ENCODE measurements at places on chromosomes 5 and 9.

GRCh38 chr5:127997201-127997704, 86.3 kb upstream of the SLC12A2 start:
- no peak for DNase-seq

- DNase-seq = no peak
Measured at GRCh38 chr5:37641933-37642332, 197.9 kb downstream of the GDNF start.

GRCh38 chr5:179303451-179304200, 41.6 kb downstream of the ADAMTS2 start:
- DNase-seq = no peak

DNA sequence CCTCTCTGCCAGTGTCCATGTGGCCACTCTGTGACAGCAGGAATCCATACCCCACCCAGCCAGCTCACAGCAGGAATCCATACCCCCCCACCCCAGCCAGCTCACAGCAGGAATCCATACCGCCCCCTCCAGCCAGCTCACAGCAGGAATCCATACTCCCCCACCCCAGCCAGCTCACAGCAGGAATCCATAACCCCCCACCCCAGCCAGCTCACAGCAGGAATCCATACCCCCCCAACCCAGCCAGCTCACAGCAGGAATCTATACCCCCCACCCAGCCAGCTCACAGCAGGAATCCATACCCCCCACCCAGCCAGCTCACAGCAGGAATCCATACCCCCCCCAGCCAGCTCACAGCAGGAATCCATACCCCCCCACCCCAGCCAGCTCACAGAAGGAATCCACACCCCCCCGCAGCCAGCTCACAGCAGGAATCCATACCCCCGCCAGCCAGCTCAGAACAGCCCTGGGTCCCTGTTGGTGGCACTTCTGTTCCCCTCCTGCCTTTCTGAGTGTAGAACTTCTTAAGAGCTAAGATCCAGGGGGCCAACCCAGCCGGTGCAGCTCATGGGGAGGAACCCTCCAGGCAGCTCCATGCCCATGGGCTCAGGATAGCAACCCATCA, 8.4 kb upstream of the RXRA start:
- DNase-seq = no peak

GRCh38 chr5:103541114-103541513, 21.5 kb downstream of the NUDT12 start:
- no peak for DNase-seq

- DNase-seq = no peak
Measured at GRCh38 chr5:65128226-65128625, 353.5 kb downstream of the ADAMTS6 start.

DNA sequence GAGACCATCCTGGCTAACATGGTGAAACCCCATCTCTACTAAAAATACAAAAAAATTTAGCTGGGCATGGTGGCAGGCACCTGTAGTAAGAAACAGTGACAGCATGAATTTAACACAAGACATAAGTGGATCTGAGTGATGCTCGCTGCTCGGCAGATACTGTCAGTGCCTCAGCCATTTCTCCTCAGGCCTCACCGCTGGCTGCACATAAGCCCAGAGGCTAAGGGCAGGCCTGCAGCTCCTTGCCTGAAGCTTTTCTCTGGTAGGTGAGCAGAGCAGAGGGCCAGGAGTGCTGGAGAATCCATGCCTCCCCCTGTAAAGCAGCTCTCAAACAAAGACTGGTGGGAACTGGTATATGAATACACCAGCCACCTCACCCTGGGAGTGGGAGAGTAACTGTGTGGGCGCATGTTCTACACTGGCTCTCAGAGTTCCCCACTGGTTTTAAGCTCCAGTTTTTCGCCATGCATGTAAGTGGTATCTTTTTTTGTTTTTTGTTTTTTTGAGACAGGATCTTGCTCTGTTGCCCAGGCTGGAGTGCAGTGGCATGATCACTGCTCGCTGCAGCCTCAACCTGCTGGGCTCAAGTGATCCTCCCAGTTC, 10.3 kb upstream of the CD72 start:
- no peak for DNase-seq

DNA sequence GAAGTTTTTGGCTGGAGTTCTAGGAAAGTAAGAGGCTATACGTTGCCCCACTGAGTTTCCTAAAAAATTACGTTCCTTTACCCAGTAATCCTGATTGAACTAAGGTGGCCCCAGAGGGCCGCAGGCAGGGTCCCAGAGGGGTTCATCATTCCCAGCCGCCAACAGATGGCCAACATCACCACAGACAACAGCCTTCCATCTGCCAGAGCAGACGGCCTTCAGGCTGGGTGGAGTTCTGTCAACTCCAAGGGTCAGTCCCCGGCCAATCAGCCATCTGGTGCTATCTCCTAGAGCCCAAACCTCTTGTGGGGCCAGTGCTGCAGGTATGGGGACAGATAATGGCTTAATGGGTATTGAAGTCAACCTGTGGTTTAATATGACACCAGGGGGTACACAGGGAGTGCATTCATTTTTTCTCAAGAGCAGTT, 30.4 kb downstream of the TBC1D2 start:
- DNase-seq = no peak

DNA sequence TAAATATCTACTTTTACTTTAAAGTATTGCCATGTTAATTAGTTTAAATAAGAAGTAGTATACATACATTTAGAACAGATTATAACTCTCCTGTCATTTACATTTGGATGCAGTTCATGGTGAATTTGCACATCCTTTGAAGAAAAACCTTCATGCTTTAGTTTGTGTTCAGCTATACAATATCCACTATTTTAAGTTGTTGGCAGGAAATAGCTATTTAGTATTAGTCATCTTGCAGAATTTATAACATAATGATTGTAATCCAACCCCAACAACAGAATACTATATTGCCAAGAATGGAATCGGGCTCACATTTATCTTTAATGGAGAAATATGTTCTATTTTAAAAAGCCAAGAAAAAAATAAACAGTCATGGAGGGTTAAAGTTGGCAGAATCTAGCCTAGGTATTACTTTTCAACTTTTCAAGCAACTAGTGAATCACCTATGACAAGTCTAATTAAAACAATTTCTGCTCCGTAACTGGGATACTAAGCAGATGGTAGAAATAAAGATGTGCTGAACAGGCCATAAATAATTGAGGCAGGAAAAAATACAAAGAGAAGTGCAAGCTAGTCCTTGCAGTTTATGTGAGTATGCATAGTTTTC, 1170.6 kb upstream of the NUDT12 start:
- no peak for DNase-seq

DNA sequence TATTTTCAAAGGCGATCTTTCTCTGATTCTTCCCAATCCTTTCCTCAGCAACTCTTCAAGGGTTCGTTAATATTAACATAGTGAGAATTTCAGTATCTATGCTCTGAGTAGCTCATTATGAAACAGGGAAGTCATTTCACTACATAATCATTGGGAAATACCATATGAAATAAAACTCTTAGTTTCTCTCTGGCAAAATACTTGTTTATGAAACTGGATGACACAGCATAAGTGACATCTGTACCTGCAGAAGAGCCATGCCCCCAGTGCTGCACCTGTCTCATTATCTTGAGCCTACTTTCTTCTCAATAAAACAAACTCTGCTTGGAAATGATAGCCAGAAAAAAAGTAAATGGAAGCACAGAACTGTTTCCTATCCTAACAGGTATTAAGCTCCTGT, 33.8 kb upstream of the OTULIN start:
- no peak for DNase-seq

GRCh38 chr9:84828046-84828445, 158.5 kb downstream of the NTRK2 start:
- DNase-seq = no peak

GRCh38 chr9:98381311-98382103, 126.1 kb upstream of the TBC1D2 start:
- no peak for DNase-seq

DNA sequence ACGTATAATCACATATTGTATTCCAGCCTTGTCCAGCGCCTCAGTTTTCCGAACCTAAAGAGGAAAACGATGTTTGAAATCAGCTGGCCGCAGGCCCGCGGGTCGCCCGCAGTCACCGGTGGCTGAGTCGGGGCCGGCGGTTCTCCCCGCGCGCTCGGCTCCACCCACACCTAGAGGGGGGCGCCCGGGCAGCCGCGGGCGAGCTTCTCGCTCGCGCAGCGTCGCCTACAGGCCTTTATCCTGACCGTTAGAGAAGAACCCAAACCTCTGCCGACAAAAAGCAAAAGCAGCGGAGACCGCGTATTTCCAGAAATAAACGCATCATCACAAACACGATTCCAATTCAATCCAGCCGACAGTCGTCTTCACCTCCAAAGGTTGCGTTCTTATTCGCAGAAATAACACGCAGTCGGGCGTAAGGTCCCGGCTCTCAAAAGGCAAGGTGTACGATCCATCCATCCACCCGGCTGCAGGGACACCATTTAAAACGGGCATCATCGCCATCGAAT, 725 bp upstream of the NIPBL start:
- DNase-seq = peak; percentile 83

DNA sequence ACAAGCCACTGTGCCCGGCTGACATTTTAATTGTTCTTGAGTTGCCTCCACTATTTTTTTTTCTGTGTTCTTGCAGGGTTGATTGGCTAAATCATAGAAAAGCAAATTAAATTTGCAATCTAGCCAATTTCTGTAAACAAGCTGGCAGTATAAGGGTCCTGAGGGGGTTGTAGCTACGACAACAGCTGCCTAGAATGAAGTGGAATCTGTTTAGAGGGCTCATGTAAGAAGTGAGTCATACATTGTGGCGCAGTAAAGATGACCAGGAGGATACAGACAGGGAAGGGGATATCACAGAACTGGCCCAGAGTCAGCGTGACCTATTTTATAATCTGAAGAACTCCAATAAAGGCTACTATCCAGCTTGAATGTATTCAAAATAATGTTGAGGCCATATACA, 82.2 kb upstream of the TLE1 start:
- no peak for DNase-seq

- no peak for DNase-seq
Measured at GRCh38 chr5:57858905-57859304, 376.3 kb upstream of the ACTBL2 start.

All from D341Med (cell line).